ENCODE measurements at places on chromosomes 4 and X. TPM values are rescaled to one million over a fixed set of nuclear protein-coding genes. Genes with fewer than 3 reads are reported as not detected.

BMP3 gene
- total RNA-seq, result not detected

CBR4 gene
- 22.4 TPM for total RNA-seq

CYSLTR1 gene
- total RNA-seq, result not detected

LETM1 gene
- 53.3 TPM for total RNA-seq

FOXP3 gene
- 0.18 TPM for total RNA-seq

UGT2B10 gene
- not detected for total RNA-seq

GRCh38 chr4:148166132-148166591 is 276.1 kb downstream of the NR3C2 start:
- H3K4me1 ChIP-seq, result peaks cover 23% of the 10 kb centered on the region
- no peaks in the 10 kb centered on the region for H3K27me3 ChIP-seq
- H3K36me3 ChIP-seq, result no peaks in the 10 kb centered on the region

DNA sequence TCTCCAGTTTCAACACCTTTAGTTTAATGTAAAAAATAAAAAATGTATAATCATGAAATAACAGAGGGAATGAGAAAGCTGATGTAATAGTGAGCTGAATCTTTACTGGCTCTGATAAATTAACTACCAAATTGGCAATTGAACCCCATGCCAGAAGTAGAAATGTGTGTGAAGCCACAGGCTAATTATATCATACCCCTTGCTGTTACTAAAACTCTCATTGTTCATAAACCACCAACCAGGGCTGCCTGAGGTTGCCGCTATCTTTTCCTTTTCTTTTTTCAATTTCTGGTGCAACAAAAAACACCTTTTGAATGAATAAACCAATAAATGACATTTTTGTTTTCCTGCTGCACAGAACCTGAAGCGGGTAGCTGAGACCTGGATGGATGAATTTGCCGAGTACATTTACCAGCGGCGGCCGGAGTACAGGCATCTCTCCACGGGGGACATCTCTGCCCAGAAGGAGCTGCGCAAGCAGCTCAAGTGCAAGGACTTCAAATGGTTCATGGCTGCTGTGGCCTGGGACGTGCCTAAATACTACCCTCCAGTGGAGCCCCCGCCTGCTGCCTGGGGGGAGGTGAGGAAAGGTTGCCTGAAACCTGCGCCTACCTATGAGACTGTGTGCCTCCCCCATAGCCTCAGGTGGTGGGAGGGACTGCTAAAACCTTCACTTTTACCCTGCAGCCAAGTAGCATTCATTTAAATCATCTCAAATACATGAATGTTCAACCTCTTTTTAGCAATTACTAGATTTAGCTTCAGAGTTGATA is 216.7 kb upstream of the GALNT7 start:
- no peak overlapping the region for H3K27ac ChIP-seq
- H3K36me3 ChIP-seq, result no peaks in the 10 kb centered on the region
- DNase-seq, result no peak
- H3K4me3 ChIP-seq, result no peak overlapping the region
- no peaks in the 10 kb centered on the region for H3K27me3 ChIP-seq

GRCh38 chrX:150146271-150146896 is 208.1 kb upstream of the EOLA2 start:
- H3K27ac ChIP-seq, result no peak overlapping the region
- no peaks in the 10 kb centered on the region for H3K27me3 ChIP-seq
- no peaks in the 10 kb centered on the region for H3K4me1 ChIP-seq
- no peak overlapping the region for H3K4me3 ChIP-seq
- no peaks in the 10 kb centered on the region for H3K36me3 ChIP-seq
- DNase-seq, result no peak

DNA sequence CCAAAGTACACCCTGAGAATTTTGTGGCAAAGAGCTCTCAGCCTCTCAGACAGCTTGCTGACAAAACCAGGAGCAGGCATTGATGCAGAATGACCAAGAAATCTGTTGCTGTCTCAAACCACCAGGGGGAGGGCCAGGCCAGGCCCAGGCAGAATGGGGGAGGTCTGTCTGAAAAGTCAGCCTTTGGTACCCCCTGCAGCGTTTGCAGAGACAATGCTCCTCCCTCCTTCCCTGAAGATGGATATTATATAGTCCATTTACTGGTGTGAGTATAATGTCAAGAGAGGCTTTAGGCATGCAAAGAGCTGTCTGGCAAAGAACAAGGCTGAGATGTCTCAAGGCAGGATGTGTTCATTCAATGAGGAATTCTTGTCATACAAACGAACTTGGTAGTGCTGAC is 52.9 kb upstream of the TRPC5OS start:
- peak; percentile 55 for DNase-seq
- no peaks in the 10 kb centered on the region for H3K36me3 ChIP-seq

GRCh38 chr4:32879913-32880312 is 2159.7 kb downstream of the PCDH7 start:
- no peaks in the 10 kb centered on the region for H3K36me3 ChIP-seq
- no peaks in the 10 kb centered on the region for H3K4me1 ChIP-seq
- no peak for DNase-seq
- H3K4me3 ChIP-seq, result no peak overlapping the region

DNA sequence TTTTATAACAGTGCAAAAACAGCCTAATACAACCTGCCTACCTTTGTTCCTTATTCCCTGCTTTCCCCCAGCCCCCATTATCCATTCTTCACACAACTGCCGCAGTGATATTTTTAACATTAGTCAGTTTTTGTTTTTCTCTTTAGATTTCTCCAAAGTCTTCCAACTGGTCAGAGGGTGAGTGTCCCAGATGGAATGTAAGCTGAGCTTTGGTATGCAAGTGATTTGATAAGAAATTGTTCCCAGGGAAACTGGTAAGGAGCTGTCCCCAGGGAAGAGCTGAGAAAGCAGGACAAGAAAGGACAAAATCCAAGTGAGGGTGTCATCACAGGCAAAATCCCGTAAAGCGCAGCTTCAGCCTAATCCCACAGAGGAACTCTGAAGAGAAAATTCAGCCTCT is 475.5 kb upstream of the ADGRL3 start:
- no peaks in the 10 kb centered on the region for H3K27me3 ChIP-seq
- peaks cover 5% of the 10 kb centered on the region for H3K4me1 ChIP-seq
- H3K27ac ChIP-seq, result peak overlapping the region; percentile 60
- DNase-seq, result peak; percentile 12

DNA sequence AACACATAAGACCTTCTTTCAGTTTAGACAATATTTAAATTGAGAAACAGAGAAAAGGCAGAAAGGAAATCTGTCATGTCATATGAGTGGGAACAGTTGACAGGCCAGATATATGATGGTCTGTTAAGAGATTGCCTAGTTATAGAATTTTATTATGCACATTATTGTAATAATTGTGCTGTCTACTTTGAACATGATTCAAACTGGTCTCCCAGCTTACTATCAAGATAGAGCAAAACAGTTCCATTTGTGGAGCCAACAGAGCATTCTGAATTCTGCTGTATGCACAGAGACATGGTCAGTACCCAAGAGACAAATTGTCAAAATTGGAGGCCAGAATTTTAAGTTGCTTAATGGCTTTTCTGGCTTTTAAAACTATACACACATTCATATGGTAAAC is 139.4 kb downstream of the FBXO8 start:
- DNase-seq, result no peak
- H3K4me3 ChIP-seq, result no peak overlapping the region
- H3K27me3 ChIP-seq, result no peaks in the 10 kb centered on the region
- H3K27ac ChIP-seq, result no peak overlapping the region
- H3K4me1 ChIP-seq, result no peaks in the 10 kb centered on the region

GRCh38 chr4:138181287-138181686 is 60.9 kb downstream of the SLC7A11 start:
- no peak overlapping the region for H3K4me3 ChIP-seq
- no peak overlapping the region for H3K27ac ChIP-seq
- no peak for DNase-seq
- no peaks in the 10 kb centered on the region for H3K27me3 ChIP-seq
- H3K36me3 ChIP-seq, result no peaks in the 10 kb centered on the region

GRCh38 chrX:47497271-47497888 is 14.4 kb upstream of the ZNF41 start:
- H3K36me3 ChIP-seq, result no peaks in the 10 kb centered on the region
- no peaks in the 10 kb centered on the region for H3K27me3 ChIP-seq
- H3K27ac ChIP-seq, result no peak overlapping the region
- no peak overlapping the region for H3K4me3 ChIP-seq
- no peak for DNase-seq
- H3K4me1 ChIP-seq, result peaks cover 3% of the 10 kb centered on the region

- H3K4me3 ChIP-seq, result no peak overlapping the region
- H3K4me1 ChIP-seq, result no peaks in the 10 kb centered on the region
- no peak overlapping the region for H3K27ac ChIP-seq
These were observed 12.9 kb upstream of the WDR19 start for GRCh38 chr4:39169426-39169825.

- H3K27me3 ChIP-seq, result no peaks in the 10 kb centered on the region
- H3K36me3 ChIP-seq, result no peaks in the 10 kb centered on the region
- peak; percentile 9 for DNase-seq
- no peak overlapping the region for H3K4me3 ChIP-seq
- no peaks in the 10 kb centered on the region for H3K4me1 ChIP-seq
- no peak overlapping the region for H3K27ac ChIP-seq
These were observed 53.5 kb downstream of the SPANXA2 start for GRCh38 chrX:141642979-141643378.

- H3K27ac ChIP-seq, result peak overlapping the region; percentile 57
- H3K4me3 ChIP-seq, result no peak overlapping the region
- DNase-seq, result no peak
- no peaks in the 10 kb centered on the region for H3K36me3 ChIP-seq
These were observed 61.5 kb downstream of the TIGD2 start for GRCh38 chr4:89172865-89173264.

- H3K36me3 ChIP-seq, result no peaks in the 10 kb centered on the region
- no peak overlapping the region for H3K4me3 ChIP-seq
- no peak overlapping the region for H3K27ac ChIP-seq
- H3K4me1 ChIP-seq, result no peaks in the 10 kb centered on the region
- DNase-seq, result peak; percentile 30
These were observed 15.8 kb upstream of the GRIA2 start for GRCh38 chr4:157204634-157205244.

GRCh38 chrX:108312957-108313356 is 125.3 kb downstream of the COL4A6 start:
- no peak overlapping the region for H3K4me3 ChIP-seq
- H3K4me1 ChIP-seq, result peaks cover 37% of the 10 kb centered on the region
- DNase-seq, result peak; percentile 37
- H3K27me3 ChIP-seq, result no peaks in the 10 kb centered on the region
- H3K27ac ChIP-seq, result no peak overlapping the region

DNA sequence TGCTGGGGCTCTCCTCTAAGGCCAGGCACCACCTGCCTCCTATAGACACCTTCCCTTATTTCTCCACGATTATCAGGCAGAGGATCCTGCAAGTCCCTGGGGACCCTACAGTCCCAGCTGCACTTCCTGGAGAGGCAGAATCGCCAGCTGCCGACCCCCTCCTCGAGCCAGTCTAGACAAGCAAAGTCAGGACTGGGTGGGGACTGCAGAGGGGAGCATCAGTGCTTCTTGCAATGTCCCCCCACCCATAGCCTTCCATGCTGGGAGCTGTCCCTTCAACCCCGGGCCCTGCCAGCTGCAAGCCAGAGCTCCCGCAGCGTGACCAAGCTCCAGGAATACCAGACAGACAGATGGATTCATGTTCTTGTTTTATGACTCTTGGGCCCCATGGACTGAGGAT is 1.4 kb upstream of the CRMP1 start:
- H3K27me3 ChIP-seq, result peaks cover 90% of the 10 kb centered on the region
- no peak for DNase-seq
- H3K36me3 ChIP-seq, result no peaks in the 10 kb centered on the region

DNA sequence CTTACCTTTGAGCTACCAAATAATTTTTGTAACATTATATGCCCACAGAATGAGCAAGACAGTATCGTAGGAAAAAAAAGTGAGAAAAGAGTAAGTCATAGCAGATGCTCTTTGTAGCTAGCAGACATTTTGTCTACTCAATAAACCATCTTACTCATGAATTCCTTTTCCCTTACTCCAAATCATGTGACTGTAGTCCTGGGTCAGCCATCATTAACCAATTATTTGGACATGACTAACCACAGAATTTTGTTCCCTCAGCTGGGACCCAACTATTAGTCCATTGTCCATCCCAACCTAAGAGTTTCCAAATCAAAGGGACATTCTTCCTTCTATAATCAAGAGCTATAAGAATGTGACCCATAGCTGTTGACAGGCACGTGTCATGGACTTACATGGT is 11.4 kb downstream of the UBE2D3 start:
- H3K4me1 ChIP-seq, result peaks cover 45% of the 10 kb centered on the region
- H3K27ac ChIP-seq, result peak overlapping the region; percentile 54
- DNase-seq, result peak; percentile 48
- H3K27me3 ChIP-seq, result no peaks in the 10 kb centered on the region
- H3K36me3 ChIP-seq, result peaks cover 9% of the 10 kb centered on the region

DNA sequence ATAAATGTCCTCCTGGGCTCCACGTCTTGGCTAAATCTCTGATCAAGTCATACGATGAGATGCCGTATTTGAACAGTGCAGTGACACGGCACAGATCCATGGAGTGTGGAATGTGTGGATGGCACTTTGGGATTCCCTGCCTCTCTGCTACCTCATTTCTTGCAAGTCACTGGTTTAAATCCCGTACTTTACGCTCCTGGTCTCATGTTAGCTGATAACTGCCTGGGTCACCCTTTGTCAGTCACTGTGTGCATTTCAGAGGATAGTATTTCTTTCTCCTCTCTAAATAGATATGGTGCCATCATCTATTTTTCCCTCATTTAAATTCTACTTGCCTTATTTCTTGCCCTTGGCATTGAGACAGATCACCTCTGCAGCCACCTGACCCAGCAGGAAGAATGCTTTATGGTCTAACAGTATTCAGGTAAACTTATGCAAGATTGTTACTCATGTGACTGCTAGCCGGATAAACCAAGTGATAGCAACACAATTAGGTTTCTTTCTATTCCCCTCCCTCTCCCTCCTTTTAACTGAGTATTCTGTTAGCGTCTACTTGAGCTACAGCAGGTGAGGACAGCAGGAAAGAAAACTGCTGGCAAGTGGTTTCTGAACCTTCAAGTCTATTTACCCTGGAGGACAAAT is 2.8 kb downstream of the EGF start:
- no peaks in the 10 kb centered on the region for H3K36me3 ChIP-seq
- H3K4me1 ChIP-seq, result peaks cover 33% of the 10 kb centered on the region
- no peak overlapping the region for H3K4me3 ChIP-seq
- no peaks in the 10 kb centered on the region for H3K27me3 ChIP-seq

DNA sequence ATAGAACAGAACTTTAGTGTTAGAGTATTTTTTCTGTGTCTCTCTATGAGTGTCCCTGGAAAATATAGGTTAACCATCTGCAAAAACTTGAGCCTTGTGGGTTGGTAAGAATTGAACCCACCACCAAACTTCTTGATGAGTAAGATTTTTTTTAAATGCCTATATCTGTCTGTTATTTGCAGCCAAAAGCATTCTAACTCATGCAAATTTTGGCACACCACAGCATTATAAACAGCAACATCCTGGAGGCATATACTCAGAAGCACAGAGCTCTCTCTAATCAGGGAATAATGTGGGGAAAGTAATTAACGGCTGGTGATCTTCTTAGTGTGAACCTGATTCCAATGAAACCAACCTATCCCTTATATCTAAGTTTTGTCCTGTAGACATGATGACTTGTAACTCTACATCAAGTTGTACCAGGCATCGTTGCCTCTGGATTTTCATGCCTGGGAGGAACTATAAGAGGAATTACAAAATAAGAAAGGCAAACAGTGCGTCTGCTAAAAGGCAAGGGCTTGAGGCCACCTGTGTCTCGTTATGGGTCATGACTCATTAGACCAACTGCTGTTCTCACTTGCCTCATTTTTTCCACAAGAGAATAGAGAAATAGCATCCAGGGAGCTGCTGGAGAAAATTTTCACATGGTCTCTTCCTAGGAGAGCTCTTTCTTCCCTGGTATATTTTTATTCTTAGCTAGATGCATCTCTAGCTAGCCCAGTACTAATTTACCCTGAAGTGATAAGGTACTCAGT is 202.4 kb downstream of the CHIC2 start:
- H3K36me3 ChIP-seq, result no peaks in the 10 kb centered on the region
- peak overlapping the region; percentile 95 for H3K27ac ChIP-seq
- H3K4me3 ChIP-seq, result no peak overlapping the region
- H3K4me1 ChIP-seq, result peaks cover 46% of the 10 kb centered on the region
- no peak for DNase-seq

Measured in cardiac muscle cell (in vitro differentiated cells and primary cell).